ENCODE measurements at places on chromosomes 7 and 10.

- DNase-seq: no peak
Observed at GRCh38 chr7:27203964-27204594, 4.2 kb upstream of the HOXA13 start.

DNA sequence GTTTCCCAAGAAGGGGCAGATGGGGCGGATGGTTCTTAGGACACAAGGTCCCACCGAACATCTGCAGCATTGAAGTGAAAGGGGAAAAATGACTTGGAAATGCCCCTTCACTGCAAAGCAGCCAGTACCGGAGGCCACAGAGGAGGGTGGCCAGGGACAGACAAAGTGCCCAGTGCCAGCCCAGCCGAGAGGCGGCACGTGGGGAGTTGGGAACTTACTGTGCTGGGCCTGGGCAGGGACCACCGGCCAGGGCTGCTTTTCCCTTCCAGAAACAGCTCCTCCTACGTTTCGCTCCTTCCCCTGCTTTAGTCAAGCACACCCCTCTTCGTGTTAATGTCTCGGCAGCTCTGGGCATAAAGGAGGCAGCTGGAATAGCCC is 129.2 kb downstream of the TNS3 start:
- no peak for DNase-seq

DNA sequence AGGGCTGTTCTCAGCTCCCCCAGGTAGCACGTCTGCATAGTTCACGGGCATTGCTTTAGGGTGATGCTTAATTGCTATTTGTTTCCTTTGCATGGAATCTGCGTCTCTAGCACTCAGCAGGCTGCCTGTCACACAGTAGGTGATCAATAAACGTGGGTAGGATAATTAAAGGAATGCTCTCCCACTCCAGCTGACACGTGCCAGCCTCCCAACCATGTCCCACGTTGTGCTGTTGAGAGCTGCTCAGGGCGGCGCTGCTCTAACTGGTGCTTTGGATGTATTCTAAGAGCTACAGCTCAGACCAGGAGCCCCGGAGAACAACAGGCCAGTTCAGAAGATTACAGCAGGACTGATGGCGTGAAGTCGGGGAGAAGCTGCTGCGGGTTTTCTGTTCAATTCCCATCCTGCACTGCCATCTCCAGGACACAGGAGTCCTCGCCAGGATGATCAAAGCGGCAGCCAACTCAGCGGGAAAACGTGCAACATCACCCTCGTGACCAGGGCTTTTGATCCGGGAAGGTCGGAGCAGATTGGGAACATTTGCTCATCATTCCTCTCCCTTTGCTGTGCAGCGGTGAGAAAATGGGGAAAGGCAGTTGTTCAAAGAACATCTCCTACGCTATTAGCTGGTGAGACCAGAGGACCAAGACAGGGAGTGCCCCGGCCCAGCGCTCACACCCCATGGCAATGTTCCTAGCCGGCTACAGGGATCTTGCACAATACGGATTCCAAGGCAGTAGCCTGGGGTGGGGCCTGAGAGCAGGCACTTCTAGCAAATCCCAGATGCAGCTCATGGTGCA is 50.5 kb upstream of the FOXK1 start:
- DNase-seq: no peak

- DNase-seq: no peak
Observed at GRCh38 chr7:45993621-45994020, 72.5 kb upstream of the IGFBP3 start.

DNA sequence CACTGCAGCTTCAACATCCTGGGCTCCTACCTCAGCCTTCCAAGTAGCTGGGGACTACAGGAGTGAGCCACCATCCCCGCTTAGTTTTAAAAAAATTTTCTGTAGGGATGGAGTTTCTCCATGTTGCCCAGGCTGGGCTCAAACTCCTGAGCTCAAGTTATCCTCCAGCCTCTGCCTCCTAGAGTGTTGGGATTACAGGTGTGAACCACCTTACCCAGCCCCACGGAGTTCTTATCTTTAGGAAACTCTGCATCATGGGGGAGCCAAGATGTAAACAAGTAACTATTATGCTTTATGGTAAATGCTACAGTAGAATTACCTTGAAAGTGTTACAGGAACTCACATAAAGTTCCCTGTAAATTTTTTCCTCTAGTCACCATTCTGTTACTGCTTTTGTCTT is 65.3 kb downstream of the PHTF2 start:
- DNase-seq: no peak

DNA sequence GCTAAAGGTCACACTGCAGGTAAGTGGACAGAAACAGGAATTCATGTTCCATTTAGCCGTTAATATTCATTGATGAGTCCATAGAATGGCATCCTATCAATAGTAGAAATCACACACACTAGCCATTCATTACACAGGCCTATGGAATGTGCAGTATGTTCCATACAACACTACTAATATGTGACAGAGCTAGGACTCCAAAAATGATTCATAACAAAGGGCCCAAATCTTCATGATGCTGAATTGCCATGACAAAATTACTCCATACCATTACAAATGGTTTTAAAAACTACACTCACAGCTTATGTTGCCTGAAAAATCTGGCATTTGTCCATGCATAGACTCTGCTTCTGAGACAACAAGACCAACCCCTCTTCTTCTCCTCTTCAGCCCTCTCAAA is 549.1 kb downstream of the XPNPEP1 start:
- DNase-seq: no peak

GRCh38 chr7:25553580-25554291 is 325.4 kb upstream of the NPVF start:
- DNase-seq: no peak

DNA sequence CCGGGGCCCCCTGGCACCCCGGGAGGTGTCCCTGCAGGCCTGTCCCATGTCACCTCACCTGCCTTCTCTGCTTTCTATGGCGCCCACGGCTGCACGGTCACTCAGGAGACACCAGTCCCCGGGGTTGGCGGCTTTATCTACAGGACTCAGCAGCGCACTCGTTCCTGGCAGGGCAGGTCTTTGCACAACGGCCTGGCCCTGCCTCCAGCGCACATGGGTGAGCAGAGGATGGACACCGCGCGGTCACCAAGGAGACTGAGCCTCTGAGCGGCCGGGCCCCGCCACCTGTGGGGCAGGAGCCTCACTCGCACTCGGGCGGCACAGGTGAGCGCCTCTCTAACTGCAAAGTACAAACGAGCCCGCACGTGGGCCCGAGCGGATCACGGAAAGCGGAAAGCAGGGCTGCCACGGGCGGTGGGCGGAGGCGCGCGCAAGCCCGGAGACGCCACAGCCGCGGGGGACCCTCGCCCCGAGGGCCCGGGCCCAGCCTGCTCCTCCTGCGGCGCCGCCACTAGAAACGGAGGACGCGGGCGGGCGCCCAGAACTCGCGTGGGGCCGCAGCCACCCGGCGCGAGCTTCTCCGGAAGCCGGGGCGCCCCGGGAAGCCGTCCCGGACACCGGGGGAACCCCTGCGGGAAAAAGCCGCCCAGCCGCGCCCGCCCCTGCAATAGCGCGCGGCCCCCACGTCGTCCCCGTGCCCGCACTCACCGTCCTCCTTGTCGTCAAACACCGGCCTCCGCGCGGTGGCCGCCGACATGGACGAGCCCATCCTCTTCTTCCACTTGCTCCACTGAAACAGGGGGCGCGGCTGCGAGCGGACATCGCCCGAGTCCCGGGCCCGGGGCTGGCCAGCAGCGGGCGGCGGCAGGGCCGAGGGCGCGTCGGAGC is 642 bp downstream of the STK32C start:
- peak; percentile 29 for DNase-seq

Measured in CD4-positive, alpha-beta T cell (primary cell).